ENCODE measurements at places on chromosomes 16 and 17.

- DNase-seq, result no peak
Observed at GRCh38 chr16:69711115-69711740, 15.1 kb downstream of the NQO1 start.

DNA sequence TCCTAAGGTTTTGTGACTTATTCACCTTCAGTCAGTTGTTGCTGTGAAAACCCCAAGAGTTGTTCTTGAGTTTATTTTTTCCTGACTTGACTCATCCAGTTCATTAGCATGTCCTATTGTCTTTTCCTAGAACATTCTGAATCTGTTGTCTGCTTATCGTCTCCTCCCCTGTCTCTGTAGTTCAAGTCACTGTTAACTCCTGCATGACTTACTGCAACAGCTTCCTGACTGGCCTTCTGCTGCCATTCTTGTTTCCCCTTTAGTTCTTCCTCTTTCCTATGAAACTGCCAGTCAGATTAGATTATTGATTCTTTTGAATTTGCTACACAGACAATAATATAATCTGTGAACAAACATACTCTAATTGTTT is 161.5 kb downstream of the FTO start:
- DNase-seq, result no peak

DNA sequence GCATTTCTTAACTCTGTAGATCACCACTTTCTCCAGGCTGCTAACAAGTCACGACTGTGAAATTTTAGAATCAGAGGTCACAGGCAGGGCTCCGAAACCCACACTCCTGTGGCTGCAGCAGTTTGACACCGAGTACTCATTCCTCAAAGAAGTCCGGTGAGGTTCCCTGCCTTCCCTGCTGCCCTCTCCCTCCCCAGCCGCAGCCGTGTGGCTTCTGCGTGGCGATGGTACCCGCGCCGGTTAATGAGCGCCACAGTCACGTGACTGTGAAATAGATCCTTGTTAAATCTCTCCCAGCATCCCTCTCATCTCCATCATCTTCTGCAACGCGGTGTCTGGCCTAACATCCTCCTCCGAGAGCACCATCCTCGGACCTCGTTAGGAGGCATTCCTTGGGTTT is 65.2 kb upstream of the ENDOV start:
- DNase-seq, result no peak

DNA sequence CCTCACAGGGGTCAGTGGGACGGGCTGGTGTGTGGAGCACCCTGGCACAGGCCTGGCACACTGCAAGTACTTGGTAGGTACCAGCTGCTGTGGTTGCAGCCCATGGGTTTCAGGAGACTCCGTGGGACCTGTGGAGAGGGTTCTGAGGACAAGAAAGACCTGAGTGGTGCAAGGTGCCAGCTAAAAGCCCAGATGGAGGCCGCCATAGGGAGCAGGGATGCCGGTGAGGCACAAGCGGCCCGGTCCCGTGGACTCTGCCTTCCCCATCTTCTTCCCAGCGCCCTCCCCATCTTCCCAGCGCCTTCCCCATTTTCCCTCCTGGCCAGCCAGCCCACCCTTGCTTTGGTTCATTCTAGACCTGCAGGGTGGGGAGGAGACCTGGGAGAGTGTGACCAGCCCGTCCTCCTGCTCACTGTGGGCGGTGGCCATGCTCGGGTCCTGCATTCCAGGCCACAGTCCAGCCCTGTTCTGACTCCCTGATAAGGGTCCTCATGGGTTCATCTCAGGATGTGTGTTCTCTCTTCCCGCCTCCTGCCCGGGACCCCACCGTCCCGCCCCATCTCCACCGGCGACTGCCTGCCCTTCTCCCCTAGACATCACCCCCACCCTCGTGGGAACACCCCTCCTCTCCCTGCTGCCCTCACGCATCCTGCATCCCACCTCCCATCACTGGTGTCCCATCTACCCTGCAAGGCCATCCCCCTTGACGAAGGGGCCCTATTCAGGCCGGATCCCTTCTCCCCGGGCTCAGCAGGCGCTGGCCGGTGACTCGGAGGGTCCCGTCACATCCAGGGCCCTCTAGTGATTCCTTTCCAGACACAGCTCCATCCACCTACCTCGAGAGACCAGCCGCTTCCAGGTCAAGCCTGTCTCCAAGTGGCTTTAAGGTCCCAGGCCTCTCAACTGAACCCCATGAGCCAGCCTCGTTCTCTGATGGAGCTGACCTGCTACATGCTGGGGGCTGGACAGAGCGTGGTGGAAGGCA is 3.4 kb downstream of the ZNF469 start:
- no peak for DNase-seq

DNA sequence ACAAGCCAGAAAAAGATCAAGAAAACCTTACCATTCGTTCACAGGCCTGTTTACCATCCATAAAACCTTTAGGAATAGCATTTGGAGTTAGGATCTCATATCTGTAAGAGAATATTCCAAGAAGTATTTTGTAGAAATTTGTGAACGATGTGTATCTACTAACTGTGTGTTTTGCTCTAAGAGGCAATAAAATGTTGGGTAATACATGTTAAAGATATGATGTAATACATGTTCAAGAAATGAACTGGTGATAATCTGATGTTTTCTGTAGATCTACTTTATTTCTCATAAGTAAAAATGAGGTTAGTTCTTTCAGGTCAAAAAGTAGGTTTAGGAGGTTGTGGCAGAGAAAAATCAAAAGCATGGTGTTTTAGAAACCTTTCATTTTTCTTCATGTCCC is 83.2 kb downstream of the NDEL1 start:
- DNase-seq, result no peak

DNA sequence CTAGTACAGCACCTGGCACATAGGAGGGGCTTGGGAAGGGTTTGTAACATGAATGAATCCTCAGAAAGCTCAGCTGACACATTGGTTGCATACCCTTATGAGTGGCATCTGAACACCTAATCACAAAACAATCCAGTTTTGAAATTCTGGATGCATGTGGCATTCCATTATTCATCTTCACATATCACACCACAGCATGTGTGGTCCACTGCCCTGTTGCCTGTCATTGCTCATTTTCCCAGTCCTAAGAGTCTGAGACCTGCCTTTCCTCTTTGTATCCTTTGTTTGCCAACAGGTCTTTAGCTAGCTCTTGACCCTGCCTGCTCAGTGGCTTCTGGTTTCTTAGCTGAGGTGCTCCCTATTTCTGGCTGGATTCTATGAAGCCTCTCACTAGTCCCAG is 170.8 kb upstream of the ASIC2 start:
- DNase-seq, result no peak

GRCh38 chr17:44496815-44497214 is 6.4 kb downstream of the GPATCH8 start:
- DNase-seq, result no peak

DNA sequence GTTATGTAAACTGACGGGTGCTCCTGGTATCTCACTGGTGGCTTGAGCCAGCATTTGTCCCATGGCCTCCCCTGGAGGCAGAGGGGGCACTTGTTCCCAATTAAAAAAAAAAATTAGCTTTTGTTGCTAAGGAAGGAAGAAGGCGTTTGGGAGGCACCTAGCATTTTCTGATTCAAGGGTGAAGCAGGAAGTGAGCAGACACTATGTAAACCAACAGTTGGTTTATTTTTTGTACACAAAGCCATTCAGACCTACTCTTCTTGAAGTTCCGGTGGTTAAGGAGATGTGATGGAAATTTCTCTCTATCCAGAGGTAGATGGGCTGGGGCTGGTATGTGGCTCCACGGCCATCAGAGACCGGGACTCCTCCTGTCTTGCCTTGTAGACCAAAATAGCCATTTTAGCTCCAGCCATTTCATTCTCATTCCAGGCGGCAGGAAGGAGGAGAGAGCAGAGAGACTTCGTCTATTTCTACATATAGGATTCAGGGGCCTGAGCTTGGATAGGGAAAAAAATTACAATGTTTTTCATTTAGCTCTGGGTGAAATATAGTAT is 103.0 kb downstream of the SNX29 start:
- no peak for DNase-seq

- DNase-seq, result no peak
Observed at GRCh38 chr16:56860226-56861020, 4.6 kb upstream of the SLC12A3 start.

GRCh38 chr16:86138121-86139085 is 239.4 kb downstream of the IRF8 start:
- DNase-seq, result no peak

DNA sequence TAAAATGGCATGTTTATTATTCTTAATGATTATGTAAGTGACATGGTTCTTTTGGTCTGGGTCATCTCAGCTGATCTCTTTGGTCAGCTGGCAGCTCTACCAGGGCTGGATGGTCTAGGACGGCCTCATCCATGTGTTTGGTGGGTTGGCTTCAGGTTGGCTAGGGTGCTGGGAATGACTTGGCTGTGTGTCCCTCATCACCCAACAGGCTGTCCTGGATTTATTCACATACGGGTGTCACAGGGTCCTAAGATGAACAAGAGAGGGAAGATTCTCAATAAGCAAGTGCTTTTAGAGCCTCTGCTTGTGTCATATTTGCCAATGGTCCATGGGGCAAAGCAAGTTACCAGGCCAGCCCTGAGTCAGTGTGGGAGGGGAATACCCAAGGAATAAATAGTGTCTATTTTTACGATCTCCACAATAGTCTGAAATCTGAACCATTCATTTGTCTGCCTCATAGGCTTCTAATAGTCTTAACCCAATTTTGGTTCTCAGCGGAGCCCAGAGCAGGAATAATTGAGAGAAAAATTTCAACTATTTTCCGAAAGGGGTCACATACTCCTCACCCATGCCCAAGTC is 157.5 kb downstream of the HS3ST2 start:
- no peak for DNase-seq

DNA sequence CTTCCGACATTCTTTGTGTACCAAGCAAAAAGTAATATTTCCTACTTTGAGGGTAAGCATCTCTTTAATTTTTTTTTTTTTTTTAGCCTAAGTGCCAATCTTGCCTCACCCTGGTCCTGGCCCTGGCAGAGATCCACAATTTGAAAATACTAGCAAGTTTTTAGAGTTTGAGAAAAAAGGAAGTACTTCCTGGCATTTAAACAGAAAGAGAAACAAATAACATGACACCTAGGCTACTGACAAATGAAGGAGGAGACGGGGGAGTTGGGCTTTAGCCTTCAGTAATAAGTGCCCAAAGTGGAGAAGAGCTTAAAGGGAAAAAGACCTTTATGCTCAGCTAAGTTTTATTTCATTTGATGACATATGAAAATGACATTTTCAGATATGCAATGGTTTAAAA is 92.8 kb downstream of the HS3ST3A1 start:
- DNase-seq, result no peak

DNA sequence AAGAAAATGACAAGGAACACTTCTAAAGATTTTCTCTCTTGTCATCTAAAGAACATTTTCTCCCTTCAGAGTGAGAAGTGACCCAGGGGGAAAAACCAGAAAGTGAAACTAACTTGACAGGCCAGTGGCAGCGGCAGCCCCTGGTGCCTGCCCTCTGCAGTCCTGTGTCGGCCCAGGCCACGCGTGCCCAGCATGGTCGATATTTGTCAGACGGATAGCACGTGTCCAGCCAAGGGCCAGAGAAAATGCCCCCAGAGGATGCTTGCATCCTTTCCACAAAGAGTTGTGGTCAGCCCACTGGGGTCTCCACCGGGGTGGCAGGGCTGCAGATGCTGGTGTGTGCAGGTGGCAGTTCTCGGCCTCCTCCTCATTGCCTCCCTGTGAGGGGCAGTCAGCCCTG is 176.6 kb downstream of the RAB11FIP4 start:
- DNase-seq, result no peak

- no peak for DNase-seq
Observed at GRCh38 chr17:68134046-68134637, 98.6 kb downstream of the KPNA2 start.

DNA sequence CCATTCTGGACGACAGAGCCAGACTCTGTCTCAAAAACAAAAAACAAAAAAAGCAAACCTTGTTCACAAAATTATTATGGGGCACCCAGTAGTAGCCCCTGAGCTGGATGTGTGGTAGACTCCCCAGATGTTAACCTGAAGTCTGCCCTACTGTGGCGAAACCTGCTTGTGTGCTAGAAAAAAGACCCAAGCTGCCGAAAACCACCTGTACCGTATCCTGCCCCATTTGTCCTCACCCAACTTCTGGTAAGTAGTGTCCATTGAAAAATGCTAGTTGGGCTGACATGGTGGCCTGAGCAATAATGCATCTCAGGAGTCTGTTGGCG is 9.1 kb downstream of the RMI2 start:
- no peak for DNase-seq

DNA sequence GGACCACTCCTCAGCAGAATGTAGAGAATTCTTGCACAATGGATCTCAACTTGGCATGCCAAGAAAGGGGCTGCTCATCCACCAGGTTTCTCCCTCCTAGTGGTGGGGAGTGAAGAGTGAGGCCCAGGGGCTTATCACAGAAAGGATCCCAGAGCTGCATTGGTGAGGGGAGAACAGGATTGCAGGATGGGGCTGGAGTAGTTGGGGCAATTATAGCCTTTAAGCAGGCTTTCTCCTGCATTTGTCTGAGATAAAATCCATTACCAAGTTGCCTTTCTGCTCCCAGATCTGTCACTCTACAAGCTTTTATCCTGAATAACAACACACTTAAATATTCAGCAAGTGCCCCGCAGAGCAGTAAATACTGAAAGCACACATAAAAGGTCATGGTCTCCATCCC is 130.8 kb upstream of the CES5A start:
- DNase-seq, result no peak

DNA sequence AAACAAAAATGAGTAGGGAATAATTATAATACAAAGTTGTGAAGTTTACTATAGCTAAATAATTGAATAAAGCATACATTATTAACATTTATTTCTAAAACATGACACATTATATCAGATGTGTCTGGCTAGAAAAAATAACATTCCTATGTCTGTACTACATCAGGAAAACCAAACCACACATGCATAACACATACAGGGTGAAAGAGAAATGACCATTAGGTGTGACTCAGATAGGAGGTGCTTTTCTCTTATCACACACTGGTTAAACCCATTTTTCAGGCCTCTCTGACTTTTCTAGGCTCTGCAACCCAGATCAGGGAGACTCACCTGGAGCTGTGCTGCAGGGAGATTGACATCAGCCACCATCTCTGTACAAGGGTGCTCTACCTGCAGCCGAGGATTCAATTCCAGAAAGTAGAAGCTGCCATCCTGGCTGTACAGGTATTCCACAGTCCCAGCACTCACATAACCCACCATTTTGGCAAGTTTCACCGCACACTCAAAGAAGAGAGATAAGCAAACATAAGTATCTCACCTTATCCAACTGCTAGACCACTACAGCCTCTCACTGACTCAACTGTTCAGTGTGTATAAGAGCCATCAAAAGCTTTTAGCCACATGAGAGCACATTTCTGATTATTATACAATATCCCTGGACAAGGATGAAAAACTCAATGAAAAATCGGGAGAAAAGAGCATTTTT is 116.6 kb upstream of the C17orf78 start:
- no peak for DNase-seq

DNA sequence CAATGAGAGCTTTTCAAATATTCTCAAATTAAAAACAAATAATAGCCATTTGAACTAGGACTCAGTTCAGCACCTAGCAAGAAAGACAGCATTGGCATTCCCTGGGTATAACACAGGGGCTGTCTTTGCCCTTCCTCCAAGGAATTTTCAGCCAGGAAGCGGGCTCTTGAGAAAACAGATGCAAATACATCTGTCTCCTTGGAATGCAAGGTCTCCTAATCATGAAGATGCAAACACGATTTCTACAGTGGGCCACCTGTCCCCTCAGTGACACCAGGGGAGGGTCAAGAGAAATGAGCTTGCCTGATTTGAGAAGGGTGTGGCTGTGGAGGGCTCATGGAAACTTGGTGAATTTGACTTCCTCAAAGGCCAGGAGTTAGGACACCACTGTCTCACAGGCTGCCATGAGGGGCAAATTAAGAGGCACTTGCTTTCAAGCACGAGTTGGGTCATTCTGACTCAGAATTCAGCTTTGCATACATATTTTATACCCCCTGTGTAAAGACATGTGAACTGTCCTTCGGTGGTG is 24.5 kb upstream of the SUPT4H1 start:
- no peak for DNase-seq

Data from HAP-1 (cell line).